LHCN-M2 (cell line): ENCODE measurements at places on chromosomes 1 and 21. TPM values are rescaled to one million over a fixed set of nuclear protein-coding genes. Genes with fewer than 3 reads are reported as not detected.

- no peak for DNase-seq
These were observed 209.1 kb upstream of the COA6 start for GRCh38 chr1:234164098-234164709.

Gene CD1D
- total RNA-seq = 0.11 TPM in 1 of 2 replicates, not detected in the other

- peak; percentile 93 for DNase-seq
These were observed 75.7 kb downstream of the BCAR3 start for GRCh38 chr1:93605812-93606512.

DNA sequence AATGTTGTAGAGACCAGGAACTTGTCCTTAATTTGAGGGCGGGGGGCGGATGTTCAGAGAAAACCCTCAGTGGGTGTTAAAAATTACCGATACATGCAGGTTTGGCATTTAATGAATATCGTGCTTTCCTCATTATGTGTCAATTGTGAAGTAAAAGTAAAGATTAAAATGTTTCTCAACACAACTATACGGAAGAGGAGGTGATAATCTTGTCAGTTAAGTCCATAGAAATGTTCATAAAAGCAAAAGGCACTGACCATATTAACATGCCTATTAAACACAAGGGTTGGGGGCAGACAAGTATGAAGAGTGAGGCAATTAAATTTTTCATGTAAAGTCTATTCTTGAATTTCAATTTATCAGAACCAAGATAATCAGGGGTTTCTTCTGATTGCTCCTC, 1.3 kb downstream of the BRINP3 start:
- no peak for DNase-seq

Gene SLC44A3
- 1.2 and 1.5 TPM in 2 replicates for total RNA-seq

Gene MRPL39
- 34.6 and 35.0 TPM in 2 replicates for total RNA-seq
